ENCODE measurements at places on chromosomes 2 and 18.

DNA sequence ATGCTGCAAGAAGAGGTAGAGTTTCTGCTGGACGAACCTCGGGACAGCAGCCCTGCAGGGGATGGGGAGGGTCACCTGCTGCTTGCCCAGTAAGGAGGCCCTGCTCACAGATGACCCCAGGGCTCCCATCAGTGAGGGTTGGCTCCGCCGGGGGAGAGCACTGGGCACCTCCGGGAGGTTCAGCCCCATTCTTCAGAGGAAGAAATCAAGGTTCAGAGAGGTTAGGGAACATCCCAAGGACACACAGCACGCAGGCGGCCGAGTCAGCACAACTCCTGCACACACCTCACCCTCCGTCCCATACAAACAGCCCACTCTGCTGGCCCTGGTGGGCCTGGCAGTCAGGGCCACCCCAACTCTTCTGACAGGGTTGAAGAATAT, 11.7 kb upstream of the CCDC74B start:
- no peak for DNase-seq

- DNase-seq, result no peak
Observed at GRCh38 chr2:44291281-44292248, 16.3 kb downstream of the SLC3A1 start.

DNA sequence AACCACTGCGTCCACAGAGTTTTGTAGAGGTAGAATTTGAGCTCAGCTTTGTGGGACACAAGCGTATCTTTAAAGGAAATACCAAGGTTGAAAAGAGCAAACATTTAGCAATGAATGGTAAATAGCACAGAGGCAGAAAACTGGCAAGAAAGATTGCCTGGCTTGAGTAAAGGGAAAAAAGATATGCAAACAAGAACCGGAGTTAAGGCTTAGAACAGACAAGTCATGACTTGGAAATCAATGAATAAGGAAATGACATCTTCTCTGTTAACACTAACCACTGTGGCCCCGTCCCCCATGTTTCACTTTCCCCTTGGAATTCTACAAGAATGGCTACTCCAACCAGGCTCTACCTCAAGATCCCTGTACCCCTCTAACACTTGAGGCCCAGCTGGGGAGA, 3.8 kb downstream of the STAM2 start:
- no peak for DNase-seq

- DNase-seq, result no peak
Observed at GRCh38 chr2:238502956-238503791, 76.4 kb downstream of the ASB1 start.

DNA sequence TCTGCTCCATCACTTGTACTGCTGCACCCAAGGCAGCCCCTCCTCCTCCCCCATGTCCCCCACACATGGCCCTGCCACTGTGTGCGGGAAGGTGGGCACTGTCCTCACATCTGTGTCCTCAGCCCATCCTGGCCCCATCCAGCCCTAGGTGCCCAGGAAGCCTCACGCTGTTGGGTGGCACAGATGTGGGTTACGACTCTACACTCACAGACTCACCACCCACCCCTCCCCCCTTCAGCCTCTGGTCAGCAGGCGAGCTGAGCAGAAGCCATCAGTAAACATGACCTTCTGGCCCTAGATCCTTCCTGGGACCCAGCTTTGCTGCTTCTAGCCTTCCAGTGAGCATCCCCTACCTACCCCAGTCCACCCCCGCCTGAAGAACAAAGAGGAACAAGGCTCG, 43.0 kb downstream of the ADCY3 start:
- DNase-seq, result no peak

DNA sequence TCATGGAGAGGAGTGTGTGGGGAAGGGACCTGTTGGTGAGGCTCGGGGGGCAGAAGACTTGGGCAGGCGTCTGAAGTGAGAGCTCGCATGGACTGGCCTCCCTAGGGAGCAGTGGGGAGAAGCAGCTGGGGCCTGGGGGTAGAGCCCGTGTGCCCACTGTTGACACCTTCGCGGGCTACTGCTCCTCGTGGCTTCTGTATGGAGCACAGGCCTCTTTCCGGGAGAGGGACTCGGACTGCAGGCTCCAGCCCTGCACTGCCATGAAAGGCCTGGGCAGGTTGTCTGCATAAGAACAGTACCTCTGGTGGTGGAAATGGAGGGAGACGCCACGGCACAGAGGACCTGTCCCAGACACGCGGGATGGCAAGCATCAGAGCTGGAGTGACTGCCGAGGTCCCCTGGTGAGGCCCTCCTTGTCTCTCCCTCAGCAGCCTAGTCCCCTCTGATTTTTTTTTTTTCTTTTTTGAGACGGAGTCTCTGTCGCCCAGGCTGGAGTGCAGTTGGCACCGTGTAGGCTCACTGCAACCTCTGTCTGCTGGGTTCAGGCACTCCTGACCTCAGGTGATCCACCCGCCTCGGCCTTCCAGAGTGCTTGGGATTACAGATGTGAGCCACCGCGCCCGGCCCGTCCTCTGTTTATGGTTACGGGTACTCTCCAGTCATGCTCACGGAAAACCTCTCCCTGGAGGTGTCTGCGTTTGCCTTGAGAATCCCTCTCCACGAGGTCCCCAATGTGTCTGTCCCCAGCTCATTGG, 44.7 kb upstream of the PTMA start:
- DNase-seq, result no peak

DNA sequence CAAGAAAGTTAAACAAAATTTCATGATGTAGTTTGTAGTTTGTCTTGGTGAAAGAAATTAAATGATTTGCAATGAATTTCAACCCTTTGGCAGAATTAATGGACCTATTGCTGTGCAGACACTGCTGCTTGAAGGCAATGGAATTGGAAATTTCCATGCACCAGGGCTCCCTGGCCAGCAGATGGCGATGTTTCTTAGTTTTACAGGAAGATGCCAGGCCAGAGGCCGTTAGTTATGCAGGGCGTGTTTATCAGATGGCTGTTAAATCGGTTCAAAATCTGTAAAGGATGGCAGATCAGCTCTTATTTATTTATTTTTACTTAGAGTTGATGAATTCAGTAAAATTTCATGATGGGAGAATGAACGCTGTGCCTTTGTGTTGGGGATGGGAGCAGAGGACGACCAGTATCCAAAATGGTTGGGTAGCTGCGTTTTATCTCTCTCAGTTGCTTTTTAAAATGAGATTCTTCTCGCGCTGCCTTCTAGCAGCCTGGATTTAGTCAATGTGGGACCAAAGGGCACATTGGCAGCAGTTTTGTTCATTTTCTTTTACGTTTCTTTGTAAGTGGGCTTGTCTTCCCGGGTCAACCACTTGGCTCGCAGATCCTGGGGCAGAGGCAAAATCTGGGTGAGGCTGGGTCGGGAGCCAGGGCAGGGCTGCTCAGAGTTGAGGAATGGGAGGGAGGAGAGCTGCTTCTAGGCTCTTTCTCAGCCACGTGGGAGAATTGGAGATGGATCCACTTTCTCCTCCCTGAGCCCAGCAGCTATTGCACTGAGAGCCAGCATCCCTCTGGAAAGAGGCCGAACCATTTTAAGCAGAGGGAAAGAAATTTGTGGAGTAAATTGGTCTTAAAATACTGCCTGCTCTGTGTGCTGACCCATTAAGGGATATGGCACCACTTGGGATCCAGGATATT, 344.0 kb downstream of the PIK3C3 start:
- no peak for DNase-seq

GRCh38 chr2:119826370-119826961, 66.7 kb downstream of the PTPN4 start:
- DNase-seq, result peak; percentile 13

GRCh38 chr2:69625078-69625795, 18.3 kb downstream of the AAK1 start:
- DNase-seq, result no peak

- DNase-seq, result no peak
Observed at GRCh38 chr18:78558948-78559347, 420.7 kb upstream of the SALL3 start.

DNA sequence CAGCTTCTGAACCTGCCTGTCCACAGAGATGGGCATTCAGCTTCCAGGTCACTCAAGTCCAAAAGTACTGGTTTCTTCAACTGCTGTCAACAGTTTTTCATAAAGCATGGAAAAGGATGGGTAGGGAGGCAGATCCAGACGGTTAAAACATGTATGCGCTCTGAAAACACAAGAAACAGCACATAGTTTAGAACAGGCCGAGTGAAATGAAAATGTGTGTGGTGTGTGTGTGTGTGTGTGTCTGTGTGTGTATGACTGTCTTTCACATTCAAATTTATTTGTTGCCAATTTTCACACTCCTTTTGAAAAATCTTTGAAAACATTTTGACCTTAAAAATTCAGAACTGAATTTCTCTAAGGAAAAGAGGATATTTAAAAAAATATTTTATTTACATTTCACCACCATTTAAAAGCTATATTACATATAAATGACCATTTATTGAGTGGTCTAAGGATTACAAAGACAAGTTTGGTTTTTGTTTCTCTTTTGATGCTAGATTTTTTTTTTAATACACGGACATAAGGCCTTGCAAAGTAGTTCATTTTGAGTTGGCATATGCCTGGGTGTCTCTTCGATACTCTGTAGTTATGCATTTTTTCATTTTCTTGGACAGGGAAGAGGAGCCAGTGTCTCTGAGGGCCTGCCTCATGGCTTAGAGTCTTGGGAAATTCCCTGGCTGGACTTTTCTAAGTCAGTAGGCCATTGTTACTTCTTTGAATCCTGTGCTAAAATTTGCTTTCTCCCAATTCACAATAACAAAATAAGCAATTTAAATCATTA, 30.0 kb upstream of the STK17B start:
- DNase-seq, result no peak

DNA sequence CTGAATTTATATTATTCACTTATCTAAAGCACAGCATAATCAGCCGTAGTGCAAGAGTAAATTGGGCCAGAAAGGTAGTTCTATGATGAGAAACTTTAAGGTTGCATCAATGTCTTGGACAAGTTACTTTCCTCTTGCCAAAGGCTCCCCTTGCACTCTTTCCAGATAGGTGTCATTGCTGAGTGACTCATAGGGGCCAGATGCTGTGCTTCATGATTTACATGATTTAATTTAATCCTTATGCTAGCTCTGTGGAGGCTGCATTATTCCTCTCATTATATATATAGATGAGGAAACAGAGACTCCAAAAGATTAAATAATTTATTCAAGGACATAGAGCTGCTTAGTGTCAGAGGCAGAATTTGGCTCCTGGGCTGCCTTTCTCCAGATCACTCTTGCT, 5.0 kb downstream of the CFAP221 start:
- DNase-seq, result no peak

GRCh38 chr2:46053564-46053963, 243.6 kb upstream of the EPAS1 start:
- DNase-seq, result no peak

- DNase-seq, result no peak
Observed at GRCh38 chr18:57728941-57729511, 74.1 kb downstream of the ATP8B1 start.

DNA sequence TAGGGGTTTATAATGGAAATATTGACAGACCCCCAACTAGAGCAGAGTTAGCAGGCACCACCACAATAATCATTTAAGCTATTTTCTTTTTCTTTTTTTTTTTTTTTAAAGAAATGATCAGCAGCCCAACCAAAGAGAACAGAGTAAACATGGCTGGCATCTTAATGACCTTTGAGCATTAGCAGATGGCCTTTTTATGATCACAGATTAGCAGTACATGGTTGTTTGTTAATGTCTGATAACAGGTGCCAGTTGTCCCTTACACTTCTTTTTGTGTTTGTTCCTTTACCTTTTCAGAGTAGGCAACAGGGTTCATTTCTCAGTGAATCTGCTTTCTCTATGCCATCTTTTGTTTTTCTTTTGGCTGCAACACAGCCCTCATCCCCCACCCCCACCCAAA, 747.0 kb downstream of the BCL11A start:
- DNase-seq, result no peak

GRCh38 chr2:241724975-241725870, 9.2 kb upstream of the D2HGDH start:
- no peak for DNase-seq

GRCh38 chr18:55932675-55933074, 344.7 kb upstream of the TCF4 start:
- no peak for DNase-seq

GRCh38 chr18:64416990-64417389, 268.1 kb upstream of the LINC00305 start:
- no peak for DNase-seq

DNA sequence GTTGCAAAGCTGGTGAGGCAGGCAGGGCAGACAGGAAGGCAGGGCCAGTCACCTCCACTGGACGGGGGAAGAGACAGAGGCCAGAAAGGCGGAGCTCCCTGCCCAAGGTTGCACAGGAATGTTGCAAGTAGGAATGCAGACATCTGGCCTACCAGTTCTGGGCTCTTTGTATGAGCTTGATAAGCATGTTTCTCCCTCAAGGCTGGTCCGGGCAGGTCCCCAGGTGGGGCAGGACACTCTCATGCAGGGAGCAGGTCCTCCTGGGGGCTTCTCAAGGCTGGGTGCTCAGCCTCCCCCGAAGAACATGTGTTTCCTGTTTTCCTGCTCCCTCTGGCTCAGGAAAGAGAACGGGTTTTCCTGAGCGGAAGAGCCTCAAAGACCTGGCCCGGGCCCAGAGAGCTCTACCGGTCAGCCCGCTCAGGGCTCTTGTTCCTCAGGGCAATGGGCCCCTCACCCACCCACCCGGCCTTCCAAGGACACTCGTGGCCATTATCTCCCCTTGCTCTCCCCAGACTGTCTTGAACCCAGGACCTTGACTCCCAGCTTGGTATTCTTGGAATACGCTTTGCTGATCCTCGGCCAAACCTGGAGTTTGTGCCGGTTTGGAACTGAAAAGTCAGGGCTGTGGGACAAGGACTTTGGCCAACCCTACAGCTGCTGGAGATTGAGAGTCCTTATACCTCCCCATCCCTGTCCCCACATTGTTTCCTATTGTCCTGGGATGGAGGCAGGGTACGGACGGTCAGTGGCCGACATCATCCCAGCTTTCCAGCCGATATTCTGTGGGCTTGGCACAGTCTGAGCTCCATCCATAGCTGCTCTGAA, 87.7 kb upstream of the HAAO start:
- DNase-seq, result no peak

GRCh38 chr2:7430869-7431641, 513.8 kb downstream of the RNF144A start:
- DNase-seq, result peak; percentile 88

DNA sequence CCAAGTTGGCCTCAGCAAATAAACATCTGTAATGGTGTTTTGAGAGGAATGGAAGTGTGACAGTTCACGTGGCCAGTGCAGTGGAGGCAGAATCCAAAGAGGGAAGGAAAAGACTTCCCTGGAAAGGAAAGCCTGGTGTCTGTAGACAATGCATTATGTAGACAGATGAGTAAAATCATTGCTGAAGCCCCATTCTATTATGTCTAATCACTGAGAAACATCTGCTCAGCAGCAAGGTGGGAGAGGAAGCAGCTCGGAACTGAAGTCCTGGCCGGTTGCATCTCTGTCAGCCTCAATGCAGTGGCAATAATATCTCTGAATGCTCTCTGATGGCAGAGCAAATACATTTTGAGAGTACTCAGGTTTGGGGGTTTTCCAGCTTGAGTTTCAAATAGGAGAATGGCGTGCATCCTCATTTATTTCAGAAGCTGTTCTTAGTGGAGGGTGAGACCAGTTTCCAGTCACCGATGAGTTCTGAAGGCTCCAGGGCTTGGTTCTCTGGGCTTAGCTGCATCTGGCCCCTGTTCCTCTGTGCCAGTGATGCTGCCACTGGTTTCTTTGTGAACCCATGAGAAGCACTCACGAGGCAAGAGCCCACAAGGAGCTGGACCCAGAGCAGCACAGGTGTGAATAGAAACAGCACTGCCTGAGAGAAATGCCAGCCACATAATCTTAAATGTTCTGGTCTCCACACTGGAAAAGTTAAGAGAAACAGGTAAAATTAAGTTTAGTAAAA, 63.3 kb downstream of the RPIA start:
- no peak for DNase-seq

GRCh38 chr2:139122711-139123158, 342.5 kb upstream of the NXPH2 start:
- DNase-seq, result no peak
